ENCODE measurements at places on chromosomes 1 and 21.

DNA sequence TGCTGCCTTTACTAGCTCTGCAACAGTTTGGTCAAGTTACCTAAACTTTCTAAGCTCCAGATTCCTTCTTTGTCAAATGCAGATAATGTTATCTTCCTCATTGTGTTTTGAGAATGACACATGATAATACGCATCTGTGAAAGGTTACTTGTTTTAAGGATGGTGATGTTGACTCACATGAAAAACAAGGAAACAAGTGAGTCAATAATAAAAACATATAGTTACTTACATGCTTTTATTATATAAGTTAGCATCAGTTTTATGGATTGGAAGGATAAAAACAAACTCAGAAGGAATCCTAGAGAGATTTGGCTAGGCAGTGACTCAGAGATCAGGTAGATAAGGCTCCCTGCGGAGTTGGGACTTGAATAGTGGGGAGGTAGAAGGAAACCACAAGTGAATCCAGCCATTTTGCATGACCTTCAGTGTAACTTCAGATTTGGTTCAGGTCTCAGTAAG is 144.6 kb downstream of the LMO4 start:
- DNase-seq: no peak

- no peak for DNase-seq
Measured at GRCh38 chr1:47871799-47872353, 125.3 kb downstream of the TRABD2B start.

DNA sequence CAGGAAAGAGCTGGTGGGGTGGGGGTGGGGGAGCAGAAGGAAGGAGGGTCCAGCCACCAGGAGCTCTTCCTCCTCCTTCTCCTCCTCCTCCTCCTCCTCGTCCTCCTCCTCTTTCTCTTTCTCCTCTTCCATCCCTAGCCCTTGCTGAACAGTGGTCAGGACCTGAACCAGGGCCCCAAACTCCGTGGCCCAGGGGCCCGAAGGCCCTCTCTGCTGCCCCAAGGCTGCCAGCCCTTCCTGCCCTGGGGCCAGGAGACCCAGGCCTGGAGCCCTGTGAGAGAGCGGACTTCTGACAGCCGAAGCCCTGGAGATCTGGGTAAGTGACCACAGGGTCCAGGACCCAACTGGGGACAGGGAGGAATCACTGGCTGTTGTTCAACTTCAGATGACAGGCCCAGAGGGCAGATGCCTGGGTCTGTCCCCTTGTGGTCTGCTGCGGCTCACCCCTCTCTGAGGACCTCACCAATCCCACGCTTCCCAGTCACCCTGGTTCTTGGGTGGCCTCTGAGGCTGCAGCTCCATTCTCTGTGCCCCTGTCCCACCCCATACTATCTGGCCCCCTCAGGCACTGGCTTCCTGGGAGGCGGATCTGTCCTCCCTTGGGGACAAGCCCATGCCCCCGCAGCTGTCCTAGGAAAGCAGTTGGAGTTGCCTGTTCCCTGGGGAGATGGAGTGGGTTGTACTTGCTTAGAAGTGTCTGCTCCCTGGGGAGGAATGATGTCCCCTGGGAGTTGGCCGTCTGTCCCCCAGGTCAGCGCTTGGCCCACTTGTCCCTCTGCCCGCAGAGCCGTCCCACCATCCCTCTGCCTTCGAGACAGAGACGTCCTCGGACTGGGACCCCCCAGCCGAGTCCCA is 51.8 kb downstream of the VWA5B1 start:
- DNase-seq: no peak

- DNase-seq: no peak
Measured at GRCh38 chr1:54937469-54937868, 43.0 kb upstream of the TMEM61 start.

DNA sequence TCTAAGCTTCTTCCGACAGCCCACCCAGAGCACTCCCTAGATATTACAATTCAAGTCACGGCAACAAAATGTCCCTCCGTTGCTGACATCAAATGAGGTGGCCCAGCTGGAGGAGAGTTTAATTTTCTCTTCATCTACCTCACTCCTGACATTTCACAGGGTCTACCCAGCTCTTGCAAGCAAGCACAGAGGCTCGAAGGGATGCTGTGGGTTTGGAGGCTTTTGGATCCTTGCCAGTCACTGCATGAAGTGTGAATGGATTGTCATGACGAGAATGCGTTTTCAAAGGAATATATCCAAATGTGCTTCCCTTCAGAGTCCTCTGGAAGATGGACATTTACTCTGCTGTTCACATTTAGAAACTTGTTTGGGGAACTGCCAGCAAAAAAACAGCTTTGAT is 33.5 kb downstream of the CAPN8 start:
- DNase-seq: no peak

- DNase-seq: no peak
Measured at GRCh38 chr1:68453060-68453670, 3.4 kb upstream of the RPE65 start.

- no peak for DNase-seq
Measured at GRCh38 chr1:238465449-238465848, 574.7 kb upstream of the ZP4 start.

GRCh38 chr1:95197616-95198252 is 36.3 kb upstream of the RWDD3 start:
- no peak for DNase-seq

GRCh38 chr1:12596007-12596821 is 21.8 kb downstream of the DHRS3 start:
- DNase-seq: no peak

DNA sequence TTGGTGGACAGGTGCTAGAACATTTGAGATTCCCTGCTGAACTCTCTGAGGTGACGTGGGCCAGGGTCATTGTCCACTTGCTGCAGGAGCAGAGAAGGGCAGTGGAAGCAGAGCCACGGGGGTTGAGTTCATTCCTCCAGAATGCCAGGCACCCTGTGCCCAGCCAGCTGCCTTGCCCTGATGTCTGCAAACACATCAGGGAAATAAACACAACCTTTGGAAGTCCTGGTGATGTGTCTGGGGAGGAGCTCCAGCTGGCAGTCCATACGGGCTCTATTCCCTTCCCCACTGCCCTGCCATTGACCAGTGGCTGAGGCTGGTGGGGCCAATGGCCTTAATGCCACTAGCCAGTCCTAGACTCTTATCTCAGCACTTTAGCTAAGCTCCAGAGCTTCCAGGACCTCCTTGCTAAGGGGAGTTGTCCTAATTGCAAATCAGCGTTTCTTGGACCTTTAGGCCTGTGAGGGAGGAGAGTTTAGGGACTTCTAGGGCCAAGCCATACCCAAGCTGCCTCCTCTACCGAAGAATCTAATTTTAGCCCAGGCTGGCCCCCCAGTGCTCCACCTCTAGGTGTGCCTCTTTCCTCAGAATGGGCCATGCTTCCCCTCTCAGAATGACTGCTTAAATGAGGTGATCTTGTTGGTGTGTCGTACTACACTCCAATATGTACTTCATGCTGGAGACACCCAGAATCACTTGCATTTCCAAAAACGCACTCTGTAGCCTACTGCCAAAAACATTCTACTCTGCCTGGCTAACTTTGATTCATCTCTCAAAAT is 25.9 kb upstream of the MFSD2A start:
- no peak for DNase-seq

DNA sequence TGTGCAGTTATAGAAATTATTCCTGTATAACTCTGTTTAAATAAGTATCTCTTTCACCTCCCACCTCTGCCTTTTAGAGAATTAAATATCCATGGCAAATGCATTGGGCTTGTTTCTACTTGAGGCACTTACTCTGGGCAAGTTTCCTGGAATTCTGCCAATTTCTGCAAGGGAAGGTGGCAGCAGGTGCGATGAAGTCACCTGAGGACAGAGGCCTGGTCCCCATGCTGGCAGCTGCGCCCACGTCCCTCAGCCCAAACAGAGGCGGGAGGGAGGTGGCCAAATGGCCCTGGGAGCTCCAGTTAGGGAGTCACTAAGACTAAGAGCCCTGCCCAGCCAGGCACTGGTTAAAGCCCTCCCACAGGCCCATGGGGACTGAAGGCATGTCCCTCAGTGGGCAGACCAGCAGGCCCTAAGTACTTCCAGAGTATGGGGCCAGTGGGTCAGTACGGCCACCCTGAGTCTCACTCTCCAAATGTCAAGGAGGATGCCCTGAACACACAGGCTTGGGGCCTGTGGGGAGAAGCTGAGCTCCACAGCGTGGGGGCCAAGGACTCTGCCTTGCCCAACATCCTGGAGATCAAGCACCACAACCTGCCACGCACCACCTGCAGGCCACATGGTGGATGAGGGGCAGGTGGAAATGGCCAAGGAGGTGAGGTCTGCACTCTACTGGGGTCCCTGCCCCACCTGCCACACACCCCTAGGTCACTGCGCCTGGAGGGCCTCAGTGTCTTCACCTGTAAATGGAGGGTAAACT is 19.4 kb downstream of the ACOT7 start:
- no peak for DNase-seq

- DNase-seq: no peak
Measured at GRCh38 chr1:53259932-53260331, 21.6 kb upstream of the MAGOH start.

DNA sequence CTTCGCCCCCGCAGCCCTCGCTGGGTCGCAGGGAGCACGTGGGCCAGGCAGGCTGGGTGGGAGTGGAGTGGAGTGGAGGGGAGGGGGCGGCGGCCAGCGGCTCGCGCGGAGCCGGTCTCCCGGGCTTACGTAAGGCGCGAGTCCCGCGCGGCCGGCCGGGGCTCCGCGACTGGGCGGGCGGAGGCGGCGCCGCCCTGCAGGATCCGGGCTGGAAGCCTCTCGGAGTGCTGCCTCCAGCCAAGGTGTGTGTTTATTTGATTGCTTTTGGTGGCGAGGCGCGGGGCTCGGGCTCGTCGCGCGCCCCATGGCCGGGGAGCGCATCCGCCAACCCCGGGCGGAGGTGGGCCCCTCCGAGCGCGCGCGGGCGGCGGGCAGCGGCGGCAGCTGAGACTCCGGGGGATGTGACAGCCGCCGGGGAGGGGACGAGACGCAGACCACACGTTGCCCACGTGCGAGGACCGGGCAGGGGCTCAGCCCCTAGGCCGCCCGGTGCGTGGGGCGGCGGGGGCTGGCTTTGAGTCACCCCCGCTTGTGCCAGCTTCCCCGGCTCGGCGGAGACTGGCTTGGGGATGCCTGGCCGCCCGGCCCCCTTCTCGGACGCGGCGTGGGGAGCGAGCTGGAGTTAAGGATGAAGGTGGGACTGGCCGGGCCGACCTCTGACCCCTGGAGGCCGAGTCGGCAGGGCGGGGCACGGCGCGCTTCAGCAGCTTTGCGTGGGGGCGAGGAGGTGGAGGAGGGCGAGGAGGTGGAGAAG is 402 bp upstream of the AK4 start:
- DNase-seq: no peak

DNA sequence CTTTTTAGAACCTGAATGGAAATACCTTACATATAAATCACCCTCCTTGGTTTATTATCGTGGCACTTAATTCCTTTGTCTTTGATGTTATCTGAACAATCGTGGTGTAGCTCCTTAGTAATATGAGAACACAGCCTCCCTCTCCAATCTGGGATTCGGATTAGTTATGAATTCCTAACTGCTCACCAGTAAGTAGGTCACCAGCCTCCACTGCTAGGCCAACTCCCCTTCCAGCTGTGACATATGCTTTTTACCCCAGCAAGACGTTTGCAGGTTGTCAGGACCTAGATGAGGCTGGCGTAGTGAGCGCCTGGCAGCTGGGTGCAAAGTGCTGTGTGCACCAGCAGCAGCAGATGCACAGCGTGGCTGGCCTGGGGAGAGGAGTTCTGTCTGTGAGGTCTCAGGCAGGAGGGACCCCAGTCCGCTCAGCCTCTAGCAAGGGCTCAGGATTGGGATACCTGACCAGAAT is 38.2 kb downstream of the NTPCR start:
- no peak for DNase-seq

GRCh38 chr1:88421997-88422396 is 262.1 kb upstream of the PKN2 start:
- no peak for DNase-seq

GRCh38 chr1:18047122-18047521 is 60.5 kb upstream of the IGSF21 start:
- DNase-seq: no peak

DNA sequence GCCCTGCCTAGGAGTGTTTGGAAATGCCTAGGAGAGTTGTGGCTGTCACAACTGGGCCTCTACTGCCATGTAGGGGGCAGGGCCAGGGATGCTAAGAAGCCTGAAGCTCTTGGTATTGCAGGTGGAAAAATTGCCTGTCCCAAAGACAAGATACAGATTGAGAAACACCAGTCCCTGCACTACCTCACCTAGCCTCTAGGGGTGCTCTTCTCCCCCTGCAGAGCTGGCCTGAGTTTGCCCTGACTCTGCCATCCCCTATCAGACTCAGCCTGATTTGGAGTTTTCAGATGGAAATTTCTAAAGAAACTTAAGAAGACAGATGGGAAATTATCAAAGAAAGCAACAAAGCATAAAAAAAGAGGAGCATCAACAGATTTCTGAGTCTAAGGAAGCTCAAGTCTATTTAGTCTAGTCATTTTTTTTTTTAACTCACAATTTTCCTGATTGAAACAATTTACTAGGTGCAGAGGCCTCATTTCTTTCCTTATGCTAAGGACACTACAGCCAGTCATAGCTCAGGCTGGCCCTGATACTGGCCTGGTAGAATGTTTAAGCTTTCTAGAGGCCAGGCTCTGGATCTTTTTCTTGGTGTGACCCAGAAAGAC is 61.4 kb upstream of the LRRN2 start:
- DNase-seq: no peak

- no peak for DNase-seq
Measured at GRCh38 chr1:21251773-21252471, 38.3 kb downstream of the ECE1 start.

DNA sequence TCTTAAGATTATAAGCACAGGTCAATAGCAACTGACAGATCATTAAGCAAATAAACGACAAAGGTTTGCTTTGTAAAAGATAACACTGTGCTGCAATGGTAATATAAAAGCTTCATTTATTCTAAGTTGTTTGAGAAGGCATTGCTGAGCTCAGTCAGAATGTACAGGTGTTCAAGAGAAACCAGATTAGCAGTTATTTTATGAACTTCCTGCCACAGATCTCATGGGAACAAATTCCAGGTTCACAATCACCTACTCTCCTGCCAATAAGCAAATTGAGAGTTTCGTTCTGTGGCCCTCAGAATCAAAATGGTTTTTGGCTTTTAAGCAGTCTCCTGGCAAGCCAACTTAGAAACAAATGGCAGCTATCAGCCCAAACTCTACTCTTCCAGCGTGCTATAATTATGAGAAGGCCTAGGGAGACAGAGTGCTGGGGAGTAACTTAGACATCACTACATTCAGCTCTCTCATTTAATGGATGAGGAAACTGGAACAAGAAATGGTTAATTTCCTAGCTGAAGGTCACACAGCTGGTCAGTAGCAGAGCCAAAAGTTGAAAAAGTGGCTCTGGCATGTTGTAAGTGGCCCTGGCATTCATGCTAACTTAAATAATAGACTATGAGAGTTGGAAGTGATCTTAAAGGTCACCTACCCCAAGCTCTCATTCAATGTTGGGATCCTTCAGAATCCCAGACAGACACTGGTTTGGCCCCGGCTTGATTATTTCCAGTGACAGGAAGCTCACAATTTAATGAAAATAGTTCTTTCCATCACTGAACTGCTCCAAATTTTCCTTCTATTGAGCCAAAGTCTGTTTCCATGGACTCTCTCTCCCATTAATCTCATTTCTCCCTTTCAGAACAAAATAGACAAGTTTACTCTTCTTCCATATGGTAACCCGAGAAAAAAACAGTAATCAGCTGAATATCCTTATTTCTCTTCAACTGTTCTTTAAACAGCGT is 82.6 kb upstream of the EDEM3 start:
- DNase-seq: no peak

Measured in effector memory CD4-positive, alpha-beta T cell (primary cell).